Activated T-helper 9 cell treated with anti-CD3 and anti-CD28 coated beads, Interleukin-2, amount 50 U/mL, for 16 hours (primary cell): ENCODE measurements at places on chromosomes 1 and 21.
A peak's percentile ranks its signal among the peaks of the same experiment; 100 is the strongest.

- DNase-seq: no peak
Observed at GRCh38 chr1:214473862-214474261, 77.5 kb downstream of the PTPN14 start.

DNA sequence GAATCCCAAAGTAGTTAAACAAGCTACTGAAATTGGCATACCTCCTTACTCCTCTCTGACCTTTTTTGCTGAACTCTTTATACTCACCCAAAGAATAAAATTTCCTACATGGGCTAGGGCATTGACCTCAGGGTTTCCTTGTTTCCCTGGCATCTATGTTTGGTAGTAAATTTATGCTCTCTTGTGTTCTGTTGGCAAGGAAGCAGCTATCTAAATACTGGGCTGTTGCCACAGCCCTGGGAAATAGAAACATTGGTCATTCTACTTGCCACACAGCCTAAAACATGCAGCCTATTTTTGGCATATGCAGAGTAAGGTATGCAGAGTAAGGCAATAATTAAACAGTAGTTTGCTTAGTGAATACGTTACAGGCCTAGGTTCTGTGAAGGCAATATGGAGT is 351.4 kb downstream of the HLX start:
- no peak for DNase-seq

DNA sequence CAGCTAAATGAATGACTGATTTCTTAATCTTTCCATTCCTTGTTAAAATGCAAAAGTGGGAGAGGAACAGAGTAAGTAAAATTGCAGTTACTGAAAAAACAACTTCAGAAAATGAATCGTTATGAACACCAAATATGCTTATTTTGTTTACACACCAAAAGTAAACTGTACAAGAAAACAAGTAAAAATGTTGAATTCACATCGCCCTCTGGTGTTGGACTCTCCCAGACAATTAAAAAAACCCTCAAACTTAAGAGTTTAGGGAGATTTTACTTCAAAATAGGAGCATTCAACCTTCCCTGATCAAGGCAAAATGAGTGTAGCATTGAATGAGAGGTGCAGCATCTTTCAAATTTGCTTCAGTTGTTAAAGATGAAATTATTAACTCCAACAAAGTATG is 19.4 kb upstream of the ESRRG start:
- no peak for DNase-seq

DNA sequence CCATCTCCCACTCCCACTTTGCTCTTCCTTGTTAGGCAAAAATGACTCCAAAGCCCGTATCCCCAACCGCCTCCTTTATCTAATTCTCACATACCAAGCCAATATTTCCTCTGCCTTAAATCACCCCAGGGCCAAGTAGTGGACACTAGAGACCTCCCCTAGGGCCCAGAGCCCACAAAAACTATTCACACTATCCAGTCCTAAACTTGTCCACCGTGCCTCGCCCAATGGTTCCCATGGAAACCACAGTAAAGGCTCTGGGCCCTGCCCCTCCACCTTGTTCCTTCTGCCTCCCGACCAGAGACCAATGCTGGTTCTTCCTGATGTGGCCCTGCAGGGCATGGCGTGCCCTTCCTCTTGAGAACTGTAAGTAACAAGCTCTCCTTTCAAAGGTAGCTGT is 11.8 kb downstream of the CFAP107 start:
- DNase-seq: no peak

DNA sequence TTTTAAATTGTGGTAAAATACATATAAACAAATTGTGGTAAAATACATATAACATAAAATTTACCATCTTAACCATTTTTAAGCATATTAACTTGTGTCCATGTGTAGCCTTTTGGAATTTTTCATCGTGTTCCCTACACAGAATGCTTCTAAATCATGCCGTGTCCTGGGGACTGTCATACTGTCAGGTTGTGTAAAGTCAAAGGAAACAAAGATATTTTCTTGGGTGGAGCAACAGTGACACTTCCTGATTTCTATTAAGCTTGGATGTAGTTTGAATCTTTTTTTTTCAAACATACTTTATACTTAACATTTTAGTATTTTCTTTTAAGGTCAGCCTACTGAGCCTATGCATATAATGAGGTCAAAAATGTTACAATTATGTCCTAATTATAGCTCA is 32.3 kb downstream of the DOP1B start:
- DNase-seq: no peak

DNA sequence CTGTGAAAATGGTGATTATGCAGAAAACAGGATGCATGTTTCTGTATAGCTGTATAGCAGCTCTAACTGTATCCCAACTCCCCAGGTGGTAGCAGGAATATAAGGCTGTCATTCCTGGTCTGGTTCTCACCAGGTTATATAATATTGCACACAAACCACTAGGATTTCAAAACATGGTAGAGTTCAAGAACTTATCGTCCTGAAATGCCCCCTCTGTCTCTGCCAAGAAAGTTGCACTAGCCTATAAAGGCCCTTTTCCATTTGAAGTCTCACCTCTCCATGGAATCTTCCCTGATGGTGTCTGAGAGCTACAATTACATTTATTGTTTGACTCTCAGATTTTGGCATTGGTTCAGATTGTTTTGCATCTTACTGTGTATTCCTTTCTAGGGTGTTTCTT is 184.9 kb upstream of the FAM78B start:
- no peak for DNase-seq

- no peak for DNase-seq
Observed at GRCh38 chr1:94550396-94550795, 8.8 kb upstream of the F3 start.

DNA sequence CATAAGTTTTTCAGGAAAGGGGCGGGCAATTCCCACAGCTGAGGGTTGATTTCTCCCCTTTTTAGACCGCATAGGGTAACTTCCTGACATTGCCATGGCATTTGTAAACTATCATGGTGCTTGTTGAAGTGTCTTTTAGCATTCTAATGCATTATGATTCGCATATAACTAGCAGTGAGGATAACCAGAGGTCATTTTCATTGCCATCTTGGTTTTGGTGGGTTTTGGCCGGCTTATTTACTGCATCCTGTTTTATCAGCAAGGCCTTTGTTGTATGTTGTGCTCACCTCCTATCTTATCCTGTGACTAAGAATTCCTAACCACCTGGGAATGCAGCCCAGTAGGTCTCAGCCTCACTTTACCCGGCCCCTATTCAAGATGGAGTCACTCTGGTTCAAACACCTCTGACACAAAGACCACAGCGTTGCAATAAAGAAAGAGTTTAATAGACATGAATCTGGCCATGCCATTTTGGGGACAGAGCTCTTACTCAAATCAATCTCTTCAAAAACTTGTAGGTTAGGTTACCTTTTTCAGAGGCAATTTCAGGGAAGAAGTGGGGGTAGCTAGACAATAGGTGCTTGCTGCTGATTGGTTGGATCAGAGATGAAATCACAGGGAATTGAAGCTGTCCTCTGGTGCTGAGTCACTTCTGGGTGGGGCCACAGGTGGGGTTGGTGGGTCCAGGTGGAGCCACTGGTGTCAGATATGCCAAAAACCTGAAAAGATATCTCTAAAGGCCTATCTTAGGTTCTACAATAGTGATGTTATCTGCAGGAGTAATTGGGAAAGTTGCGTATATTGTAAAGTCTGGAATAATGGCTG is 23.3 kb downstream of the TBX19 start:
- DNase-seq: no peak

DNA sequence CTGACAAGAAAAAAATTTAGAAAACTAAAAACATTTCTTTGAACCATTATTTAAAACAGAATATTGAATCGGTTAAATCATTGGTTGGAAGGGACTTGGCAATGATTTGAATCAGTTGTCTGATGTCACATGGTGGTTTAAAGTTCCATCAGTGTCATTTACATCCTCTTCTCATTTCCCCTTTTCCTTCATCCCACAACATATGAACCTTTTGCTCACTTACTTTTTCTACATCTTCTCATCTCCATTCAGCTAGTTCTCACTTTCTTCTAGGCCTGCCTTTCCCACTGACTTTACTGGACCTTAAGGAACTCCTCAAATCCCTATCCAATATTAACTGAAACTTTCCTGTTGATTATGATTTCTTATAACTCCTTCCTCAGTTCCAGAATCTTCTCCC is 58.5 kb downstream of the PHACTR4 start:
- no peak for DNase-seq

- no peak for DNase-seq
Observed at GRCh38 chr1:54465351-54465811, 59.2 kb upstream of the SSBP3 start.

GRCh38 chr1:217091561-217091960 is 368.3 kb upstream of the ESRRG start:
- DNase-seq: no peak

- no peak for DNase-seq
Observed at GRCh38 chr1:201748335-201748734, 80.6 kb upstream of the IPO9 start.

- DNase-seq: no peak
Observed at GRCh38 chr1:20590306-20590777, 1.4 kb downstream of the CDA start.

- DNase-seq: no peak
Observed at GRCh38 chr1:94855307-94855700, 35.1 kb downstream of the SLC44A3 start.

GRCh38 chr1:161702250-161702649 is 4.8 kb upstream of the FCRLA start:
- no peak for DNase-seq

DNA sequence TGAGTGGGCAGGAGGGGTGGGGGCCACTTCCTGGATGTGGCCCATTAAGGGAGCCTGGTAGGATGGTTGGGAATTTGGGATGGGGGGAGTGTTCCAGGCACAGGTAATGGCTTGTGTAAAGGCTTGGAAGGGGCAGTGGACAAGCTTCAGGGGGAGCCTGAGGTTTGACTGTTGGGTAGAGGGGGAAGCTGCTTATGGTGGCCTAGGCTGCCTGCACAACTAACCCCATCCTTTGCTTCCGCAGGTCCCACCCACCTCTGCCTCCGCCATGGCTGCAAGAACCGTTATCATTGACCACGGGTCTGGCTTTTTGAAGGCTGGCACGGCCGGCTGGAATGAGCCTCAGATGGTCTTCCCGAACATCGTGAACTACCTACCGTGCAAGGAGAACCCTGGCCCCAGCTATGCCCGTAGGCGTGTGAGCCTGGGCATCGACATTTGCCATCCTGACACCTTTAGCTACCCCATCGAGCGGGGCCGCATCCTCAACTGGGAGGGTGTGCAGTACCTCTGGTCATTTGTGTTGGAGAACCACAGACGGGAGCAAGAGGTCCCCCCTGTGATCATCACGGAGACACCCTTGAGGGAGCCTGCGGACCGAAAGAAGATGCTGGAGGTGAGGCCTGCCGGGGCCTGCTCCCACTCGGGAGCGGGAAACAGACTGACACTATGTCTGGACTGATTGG is 67.8 kb downstream of the ACTL8 start:
- DNase-seq: no peak

GRCh38 chr1:235571482-235571881 is 67.2 kb upstream of the B3GALNT2 start:
- DNase-seq: no peak

DNA sequence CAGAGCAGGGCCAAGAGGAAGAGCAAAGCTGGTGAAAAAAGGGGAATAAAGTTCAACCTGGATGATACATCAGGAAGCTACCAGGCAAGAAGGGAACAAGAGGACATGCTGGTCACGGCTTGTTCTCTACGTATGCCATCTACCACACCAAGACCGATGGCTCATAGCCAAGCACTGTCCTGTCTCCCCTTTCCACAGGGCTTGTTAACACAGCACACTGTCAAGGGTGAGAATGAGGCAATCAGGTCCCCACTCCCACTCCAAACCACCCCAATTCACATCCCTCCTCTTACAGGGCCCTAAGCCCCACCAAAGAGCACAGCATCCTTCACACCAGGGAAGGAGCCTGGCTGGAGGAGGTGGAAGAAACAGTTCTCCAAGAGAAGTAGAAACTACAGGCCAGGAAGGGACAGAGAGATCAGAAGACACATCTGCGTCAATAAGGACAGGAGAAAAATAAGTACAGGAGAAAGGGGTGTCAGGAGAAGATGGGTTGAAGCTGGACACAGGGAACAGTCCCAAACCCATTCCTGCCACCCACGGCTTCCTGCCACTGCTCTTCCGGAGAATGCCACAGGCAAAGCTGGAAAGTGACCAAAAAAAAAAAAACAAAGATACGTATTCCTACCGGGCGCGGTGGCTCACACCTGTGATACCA is 923 bp upstream of the SHC1 start:
- DNase-seq: no peak

DNA sequence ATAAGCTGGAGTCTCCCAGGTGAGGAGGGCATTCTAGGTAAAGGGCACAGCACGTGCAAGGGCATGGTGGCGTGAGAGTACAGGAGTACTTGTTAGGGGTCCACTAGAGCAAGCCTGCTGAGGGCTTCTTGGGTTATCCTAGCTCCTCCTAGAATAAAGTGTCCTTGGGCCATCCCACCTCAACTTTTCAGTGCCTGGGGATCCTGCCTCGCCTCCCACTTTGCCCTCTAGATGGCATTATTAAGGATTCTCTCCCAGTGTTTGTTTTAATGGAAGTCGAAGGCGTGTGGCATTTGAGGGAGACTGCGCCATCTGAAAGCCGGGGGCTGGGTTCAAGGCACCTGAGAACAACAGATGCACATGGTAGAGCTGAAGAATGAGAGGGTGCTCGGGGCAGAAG is 74.5 kb upstream of the SELENON start:
- DNase-seq: no peak

DNA sequence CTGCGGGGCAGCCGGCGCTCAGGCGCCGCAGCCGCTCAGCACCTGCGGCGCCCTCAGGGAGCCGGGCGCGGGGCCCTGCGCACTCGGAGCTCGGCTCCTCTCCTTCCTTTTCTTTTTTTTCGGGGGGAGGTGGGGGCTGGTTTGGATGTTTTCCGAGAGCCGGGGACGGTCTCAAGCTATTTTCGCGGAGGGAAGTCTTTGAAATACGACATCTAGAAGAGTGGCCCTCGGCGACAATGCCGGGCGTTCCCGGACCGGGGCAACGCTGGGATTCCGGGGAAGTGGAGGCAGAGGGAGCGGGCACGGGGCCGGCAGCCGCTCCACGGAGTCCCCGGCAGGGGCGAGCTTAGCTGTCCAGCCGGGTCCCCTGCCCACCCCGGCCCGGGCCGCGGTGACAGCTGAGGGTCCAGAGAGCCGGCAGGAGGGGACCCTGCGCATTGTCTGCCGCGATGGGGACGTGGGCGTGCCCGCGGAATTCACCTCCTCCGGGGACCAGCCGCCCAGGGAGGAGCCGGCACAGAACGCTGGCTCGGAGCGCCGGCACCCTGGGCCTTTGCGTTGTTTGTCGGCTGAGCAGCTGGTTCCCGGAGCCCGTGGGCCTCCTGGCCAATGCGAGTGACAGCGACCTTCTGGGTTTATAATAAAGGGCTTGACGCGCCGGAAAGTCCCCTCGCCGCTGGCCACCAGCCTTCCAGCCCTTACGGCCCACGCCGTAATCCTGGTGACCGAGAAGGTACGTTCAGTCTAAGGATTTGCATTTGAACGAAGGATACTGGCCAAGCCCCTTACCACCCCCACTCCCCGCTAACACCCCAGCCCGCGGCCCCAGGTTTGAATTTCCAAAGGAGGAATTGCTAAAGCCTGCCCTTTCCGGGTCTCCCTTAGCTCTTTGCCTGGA is 582 bp downstream of the SLC37A1 start:
- DNase-seq: peak; percentile 61

DNA sequence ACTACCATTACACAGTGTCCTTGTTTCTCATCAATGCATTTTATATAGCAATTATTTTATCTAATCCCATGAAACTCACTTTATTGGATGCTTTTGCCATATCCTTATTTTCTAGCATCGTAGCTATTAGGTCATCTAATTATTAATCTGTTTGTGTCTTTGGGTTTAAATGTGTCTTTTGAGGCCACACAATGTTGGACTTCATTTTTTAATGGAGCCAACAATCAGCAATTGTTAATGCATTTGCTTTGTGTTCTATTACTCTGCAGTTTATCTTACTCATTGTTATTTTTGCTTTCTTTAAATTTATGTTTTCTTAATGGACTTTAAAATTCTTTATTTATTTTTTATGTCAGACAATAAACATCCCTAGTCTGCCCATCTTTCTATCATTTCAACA is 1.8 kb upstream of the HSD11B1 start:
- DNase-seq: no peak
